ENCODE measurements at places on chromosomes 11 and 22.
A peak's percentile ranks its signal among the peaks of the same experiment; 100 is the strongest.

- DNase-seq: no peak
These were observed 20.3 kb upstream of the WNT7B start for GRCh38 chr22:45997077-45997776.

- DNase-seq: no peak
These were observed 118.9 kb downstream of the CTTN start for GRCh38 chr11:70517203-70517602.

DNA sequence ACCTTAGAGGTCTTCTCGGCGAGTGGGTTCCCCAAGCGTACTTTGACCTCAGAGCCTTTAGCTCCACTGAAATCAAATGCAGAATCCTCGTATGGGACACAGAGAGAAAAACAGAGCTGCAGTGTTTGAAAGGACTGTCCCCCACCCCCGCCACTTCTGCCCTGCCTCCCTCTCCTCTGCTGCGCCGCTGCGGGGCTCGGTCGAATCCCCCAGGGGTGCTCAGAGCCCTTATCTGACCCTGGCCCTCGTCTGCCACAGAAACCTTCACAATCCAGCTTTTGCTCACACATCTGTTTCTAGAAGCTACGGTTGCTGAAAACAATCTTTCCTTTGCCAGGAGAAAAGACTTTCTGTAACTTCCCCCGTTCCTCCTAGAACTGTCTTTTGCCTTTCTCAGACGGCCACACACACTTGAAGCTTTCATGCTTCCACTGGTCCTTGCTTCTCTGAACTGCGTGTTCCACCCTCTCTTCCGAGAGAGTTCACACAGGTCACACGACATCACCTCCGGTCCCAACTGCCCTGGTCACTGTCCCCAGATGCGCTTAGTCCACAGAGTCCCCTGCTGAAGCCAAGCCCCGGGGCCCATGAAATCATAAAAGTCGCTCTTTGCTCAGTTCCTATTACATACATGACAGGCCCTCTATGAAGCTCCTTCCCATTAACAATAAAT lies 3.7 kb downstream of the SMIM35 start:
- DNase-seq: no peak

DNA sequence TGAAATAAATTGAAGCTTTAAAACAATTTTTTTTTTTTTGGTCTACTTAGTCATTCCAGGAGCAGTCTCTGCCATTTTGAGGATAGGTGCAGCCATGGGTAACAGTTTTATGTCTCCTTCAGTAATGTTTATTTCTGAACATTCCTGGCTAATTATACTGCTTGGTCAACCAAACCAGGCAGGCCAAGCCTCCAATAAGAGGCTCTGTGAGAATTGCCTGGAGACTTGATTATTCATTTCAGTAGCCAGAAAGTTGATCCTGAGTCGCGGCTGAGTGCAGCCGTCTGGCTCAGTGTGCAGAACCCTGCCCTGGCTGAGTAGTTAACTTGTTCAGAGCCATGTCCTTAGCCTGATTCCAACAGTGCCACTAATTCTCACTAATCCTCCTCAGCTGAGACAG lies 364.0 kb upstream of the FAT3 start:
- DNase-seq: no peak

- no peak for DNase-seq
These were observed 45.5 kb downstream of the NRXN2 start for GRCh38 chr11:64677441-64678023.

DNA sequence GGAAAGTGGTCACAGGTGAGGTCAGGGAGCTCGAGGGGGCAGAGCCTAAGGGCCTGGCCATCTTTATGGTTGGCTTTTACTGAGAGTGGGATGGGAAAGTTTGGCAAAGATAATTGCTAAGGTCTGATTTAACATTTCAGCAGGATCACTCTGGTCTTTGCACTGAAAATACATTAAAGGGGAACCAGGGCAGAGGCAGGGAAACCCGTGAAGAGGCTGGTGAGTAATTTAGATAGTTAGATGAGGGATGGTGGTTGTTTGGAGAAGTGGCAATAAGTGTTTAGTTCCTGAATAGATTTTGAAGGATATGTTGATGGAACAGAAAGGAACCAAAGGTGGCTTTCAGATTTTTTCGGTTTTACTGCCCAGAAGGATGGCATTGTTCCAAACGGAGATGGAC lies 50.8 kb downstream of the SCN3B start:
- no peak for DNase-seq

- DNase-seq: no peak
These were observed 37.1 kb downstream of the RPL27A start for GRCh38 chr11:8719721-8720120.

- DNase-seq: no peak
These were observed 6.3 kb downstream of the MS4A12 start for GRCh38 chr11:60498853-60499252.

DNA sequence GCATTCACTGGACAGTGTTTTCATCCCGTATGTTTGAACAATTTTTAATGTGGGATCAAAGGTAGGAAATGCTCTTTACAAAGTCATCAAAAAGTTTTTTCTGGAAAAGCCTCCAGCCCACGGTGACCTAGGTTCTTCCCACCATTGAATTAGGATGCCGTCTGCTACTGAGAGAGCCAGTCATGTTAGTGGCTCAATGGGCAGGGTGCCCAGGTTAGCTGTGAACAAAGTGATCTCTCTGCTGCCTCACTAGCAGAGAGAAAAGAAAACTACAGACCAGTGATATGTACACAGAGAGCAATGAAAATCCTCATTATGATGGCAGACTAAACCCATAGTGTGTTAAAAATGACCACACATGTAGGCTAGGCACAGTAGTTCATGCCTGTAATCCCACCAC lies 32.4 kb downstream of the KCNQ1 start:
- no peak for DNase-seq

DNA sequence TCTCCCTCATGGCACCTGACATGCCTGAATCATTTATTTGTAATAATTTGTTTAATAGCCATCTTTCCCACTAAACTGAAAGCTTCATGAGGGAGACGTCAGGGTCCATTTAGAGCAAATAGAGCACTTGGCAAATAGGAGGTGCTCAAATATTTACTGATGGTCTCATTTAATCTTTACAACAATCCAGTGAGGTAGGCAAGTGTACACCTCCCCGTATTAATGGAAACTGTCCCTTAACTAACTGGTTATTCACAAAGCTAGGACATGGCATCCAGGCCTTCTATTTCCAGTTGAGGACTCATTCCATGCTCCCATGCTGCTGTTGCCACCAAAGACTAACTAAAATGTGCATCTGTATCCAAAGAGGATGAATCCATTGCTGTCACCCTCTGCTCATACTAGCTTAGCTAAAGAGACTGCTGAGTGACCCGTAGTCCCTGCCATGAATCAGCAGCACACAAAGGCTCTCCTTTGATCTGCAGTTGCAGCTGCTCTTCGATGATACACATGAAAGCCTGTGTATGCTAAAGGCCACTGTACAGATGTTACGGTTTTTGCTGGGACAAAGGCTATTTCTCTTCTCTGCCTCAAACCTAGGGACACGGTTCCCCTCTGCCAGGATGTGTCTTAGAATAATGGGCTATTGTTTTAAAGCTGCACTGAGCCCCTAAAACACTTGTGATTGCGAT lies 82.6 kb downstream of the RAB30 start:
- DNase-seq: no peak

DNA sequence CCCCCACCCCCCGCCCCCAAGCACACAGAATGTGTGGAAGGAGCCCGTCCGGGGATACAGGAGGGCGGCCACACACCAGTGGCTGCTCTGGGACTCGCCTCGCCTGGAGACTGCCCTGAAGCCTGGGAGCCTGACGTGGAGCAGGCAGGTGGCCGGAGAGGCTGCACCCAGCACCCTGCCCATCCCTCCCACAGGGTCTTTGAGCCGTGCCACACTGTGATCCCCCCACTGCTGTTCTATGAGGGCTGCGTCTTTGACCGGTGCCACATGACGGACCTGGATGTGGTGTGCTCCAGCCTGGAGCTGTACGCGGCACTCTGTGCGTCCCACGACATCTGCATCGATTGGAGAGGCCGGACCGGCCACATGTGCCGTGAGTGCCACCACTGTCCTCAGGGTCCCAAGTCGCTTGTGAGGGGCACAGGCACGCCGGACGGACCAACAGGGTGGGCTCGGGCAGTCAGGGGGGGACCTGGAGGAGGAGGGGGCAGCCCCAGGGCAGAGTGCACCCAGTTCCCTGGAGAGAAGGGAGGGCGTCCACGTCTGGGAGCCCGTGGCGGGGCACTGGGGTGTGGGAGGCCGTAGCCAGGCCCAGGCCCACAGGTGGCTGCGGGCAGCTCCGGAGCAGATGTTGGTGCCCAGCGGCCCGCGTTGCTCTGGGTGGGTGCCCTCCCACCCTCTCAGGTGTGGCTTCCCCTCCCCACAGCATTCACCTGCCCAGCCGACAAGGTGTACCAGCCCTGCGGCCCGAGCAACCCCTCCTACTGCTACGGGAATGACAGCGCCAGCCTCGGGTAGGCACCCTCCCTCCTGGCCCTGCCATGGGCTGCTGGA lies 27.0 kb upstream of the MUC5B start:
- no peak for DNase-seq

DNA sequence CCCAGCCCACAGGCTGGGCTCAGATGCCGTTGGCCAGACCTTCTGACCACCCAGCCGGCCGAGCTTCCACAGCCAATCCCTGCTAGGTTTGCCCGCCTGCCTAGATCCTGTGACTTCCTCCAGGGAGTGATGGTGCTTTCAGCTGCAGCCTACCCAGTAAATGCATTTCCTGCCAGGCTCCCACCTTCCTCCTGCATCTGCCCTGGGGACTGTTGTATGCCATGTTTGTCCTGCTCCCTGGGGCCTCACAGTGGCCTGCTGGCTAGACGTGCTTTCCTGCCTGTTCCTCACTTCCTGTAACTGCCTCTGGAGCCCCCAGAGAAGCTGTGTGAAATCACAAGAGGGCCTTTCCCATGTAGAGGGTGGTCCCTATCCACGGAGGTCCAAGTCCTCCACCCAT lies 86.2 kb downstream of the GALNT18 start:
- no peak for DNase-seq

GRCh38 chr11:99505316-99505715 lies 484.6 kb downstream of the CNTN5 start:
- no peak for DNase-seq

- DNase-seq: no peak
These were observed 627 bp downstream of the JRKL start for GRCh38 chr11:96390488-96390792.

GRCh38 chr22:50313600-50313999 lies 6.2 kb upstream of the PLXNB2 start:
- DNase-seq: no peak

- no peak for DNase-seq
These were observed 11.4 kb downstream of the CTSC start for GRCh38 chr11:88326099-88326498.

- DNase-seq: no peak
These were observed 11.1 kb downstream of the RAPSN start for GRCh38 chr11:47437746-47438418.

DNA sequence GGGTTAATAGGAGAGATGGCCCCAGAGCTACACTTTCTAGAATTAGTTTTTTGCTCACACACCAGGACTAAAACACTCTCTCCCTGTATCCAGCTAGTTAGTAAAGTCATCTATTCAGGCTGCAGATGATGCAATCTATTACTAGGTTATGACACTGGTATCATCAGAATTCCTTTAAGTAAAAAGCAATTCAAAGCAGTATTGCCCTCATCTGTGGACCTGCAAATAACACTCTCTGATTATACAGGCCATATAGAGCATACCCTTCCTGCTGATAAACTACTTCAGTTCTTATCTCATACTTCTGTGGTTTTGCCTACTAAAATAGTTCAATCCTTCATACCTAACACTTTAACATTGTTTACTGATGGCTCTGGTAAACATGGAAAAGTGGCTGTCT lies 13.5 kb upstream of the MTMR2 start:
- no peak for DNase-seq

- DNase-seq: no peak
These were observed 10.9 kb downstream of the CD5 start for GRCh38 chr11:61113201-61113600.

DNA sequence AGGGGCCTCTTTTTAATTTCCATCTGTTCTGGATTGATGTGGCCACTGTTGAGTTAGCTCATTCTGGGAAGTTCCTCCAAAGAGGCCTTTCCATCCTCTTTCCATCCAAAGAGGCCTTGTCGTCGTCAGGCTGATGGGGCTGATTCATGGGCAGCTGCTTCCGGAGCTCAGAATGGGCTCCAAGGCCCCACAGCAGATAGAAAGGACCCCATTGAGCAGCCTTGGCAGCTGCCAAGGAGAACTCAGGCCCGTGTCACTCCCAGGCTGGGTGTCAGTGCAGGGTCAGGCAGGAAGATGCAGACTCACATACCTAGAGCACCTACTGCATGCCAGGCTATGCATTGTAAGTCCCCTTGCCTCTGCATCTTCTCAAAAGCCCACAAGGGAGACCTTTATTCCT lies 524.1 kb downstream of the MIAT start:
- no peak for DNase-seq

GRCh38 chr11:34495724-34496377 lies 17.7 kb downstream of the ELF5 start:
- DNase-seq: no peak

GRCh38 chr11:127818625-127819024 lies 768.7 kb downstream of the ETS1 start:
- DNase-seq: no peak

- no peak for DNase-seq
These were observed 2.9 kb downstream of the OR51V1 start for GRCh38 chr11:5197536-5197935.

DNA sequence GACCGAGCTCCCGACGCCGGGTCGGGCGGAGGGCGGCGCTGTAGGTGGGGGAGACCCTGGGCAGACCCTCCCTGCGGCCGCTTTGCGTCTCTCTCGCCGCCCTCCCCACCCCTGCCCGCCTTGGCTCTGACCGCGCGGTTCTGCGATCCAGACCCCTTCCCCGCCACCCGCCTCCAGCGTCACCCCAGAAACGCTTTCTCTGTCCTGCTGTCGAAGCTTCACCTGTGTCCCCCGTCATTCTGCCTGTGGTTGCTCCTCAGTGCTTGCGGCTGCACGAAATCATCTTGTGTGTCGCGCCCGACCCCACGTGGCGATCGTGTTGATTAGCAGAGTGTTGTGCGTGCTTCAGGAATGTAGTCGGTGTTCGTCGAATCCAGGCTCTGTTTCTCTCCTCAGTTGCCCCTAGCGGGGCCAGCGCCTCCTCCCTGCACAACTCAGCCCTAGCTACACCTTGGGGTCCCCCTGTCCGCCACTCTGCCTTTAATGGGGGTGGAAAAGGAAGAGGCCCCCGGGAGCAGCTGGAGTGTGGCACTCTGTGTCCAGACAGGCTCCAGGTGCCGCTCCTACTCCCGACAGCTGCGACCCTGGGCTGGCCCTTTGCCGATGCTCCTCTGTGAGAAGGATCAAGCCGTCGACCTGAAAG lies 851 bp downstream of the PTDSS2 start:
- DNase-seq: peak; percentile 72

DNA sequence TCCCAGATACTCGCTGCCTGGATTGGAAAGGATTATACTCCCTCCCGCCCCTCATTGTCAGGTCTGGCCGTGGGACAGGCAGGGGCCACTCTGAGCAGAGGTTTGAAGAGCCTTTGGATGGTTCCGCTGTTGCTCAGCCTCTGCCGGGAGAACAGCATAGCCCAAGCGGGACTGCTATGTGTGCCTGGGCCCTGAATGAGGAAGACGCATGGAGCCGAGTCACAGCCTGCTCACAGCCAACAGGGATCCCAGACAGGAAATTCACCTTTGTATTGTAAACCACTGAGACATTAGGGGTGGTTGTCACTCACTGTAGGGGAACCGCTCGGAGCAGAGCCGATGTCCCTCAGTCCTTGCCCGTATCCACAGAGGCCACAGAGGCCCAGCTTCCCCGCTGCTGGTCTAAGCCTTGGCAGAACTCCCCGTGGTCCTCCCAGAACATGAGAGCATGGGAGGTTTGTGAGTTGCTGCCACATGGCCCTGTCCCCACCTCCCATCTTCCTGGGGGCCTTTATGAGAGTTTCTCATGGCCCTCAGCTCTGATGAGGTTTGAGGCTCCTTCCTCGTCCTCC lies 10.7 kb upstream of the FAM118A start:
- no peak for DNase-seq

Data from NCI-H2107 (cell line).